ENCODE measurements at places on chromosomes 3 and 15.

DNA sequence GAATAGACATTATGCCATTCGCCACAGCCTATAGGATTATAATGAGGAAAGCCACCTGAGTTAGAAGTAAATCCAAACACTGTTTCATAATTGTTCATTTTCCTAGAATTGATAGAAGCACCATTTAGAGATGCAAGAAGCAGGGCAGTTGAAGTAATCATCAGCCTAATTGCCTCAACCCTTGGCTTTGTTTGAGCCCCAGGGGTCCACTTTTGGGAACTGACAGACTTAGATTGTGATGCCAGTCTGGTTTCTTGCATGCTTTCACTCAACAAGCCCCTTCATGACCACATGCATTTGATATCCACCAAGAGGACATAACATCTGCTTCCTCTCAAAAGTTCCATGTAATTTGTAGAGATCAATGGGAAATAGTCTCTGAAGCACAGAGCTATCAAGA is 97.2 kb upstream of the COL8A1 start:
- no peak for DNase-seq

- no peak for DNase-seq
These were observed 46.4 kb downstream of the CBLB start for GRCh38 chr3:105822171-105823123.

DNA sequence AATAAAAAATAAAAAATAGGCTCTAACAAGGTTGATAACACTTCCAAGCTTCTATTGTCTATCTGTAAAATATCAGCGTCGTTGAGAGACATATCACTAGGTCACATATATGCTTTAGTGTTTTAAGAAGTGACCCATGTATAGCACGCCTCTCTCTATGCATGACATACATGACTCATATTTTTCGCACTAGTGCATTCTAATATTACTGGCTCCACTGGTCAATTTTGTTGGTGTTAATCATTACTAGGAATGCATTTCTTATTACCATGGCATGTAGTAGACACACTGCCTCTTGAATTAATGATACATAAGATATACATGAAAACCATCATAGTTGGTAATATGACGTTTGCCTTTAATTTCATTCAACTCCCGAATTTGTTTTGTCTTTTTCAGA is 203.1 kb downstream of the CHL1 start:
- DNase-seq: no peak

- DNase-seq: no peak
These were observed 10.0 kb upstream of the ST8SIA2 start for GRCh38 chr15:92383519-92384324.

- peak; percentile 85 for DNase-seq
These were observed at the start of gene DUSP7 for GRCh38 chr3:52056521-52056967. Gene DUSP7, minus strand, starts transcription at chr3:52056571. Its CDS starts 205 bp downstream, at chr3:52056366.

DNA sequence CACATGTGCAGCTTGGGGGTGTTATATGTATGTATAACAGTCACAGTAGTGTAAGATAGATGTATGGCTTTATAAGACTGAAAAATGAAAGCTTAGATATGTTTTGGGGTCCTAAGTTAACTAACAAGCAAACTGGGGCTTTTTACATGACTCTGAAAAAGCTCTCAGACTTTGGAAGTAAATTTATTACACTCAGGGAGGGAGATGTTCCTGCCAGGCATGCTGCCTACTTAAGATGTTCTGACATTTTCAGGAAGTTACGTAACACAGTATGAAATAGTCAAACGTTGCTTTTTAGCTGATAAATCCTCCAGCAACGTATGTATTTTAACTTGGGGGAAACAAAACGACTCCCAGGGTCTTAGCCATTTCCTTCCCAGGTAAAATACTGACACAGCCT is 1.7 kb upstream of the IFT57 start:
- no peak for DNase-seq

DNA sequence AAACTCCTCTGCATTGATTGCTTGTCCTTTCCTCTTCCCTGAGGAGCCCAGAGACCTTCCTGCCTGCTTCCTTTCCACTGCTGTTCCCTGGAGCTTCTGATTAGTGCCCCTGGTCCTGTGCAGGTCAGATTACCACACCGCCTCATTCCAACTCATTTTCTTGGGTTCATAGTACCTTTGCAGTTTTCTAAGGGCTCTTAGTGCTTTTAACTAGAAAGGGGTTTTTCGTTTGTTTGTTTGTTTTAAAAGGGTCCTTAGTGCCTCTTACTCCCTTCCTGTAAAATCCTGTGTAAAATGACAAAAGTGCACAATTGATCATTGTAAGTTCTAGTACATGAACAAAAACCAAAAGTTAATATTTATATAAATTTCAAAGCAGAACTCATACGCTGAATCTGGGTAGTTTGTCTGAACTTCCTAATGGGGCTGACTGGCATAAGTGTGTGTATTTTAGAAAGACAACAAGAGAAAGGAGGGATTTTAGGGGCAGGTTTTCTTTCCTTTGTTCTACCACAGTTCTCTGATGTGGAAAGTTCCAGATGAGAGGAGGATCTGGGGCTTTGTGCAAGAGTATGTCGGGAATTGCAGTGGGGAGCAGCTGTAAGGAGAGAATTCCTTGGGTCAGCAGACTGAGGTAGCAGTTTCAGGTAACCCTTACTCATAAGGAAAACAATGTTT is 30.6 kb downstream of the SNRK start:
- no peak for DNase-seq

DNA sequence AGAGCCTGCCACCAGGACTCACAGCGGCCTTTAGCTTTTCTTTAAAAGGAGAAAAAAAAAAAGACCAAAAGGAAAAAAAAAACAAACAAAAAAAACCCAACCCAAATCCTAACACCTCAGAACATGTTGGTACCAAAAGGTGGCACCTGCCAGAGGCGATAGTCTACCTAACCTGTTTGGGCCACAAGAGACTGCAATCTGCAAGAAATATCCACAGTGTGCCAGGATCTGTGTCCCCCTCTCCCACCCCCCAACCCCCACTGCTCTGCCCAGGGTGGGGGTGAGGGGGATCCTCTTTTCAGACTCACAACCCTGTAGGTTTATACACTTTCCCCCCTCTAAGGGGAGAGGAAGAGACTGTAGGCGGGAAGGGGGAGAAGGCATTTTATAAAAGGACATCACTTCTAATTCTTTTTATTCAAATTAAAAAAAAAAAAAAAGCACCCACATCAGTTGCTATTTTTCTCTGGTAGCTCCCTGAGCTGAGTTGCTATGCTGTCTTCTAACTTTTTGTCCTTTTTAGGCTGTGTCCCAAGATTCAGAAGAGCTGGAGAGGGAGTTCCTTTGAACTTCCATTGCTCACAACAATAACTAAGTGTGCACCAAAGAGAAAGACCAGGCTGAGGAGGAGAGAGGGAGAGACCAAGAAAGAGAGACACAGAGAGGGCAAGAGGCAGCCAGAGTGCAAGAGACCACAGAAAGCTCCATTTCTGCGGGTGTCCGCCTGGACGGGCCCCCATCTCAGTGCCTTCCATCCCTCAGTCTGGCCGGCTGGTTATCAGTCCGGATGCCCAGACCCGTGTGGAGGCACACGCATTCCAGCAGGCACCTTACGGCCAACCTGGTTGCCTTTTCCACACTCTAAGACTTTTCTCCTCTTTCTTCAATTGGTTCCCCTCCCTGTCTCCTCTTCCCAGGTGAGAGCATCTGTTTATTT is 48.9 kb downstream of the TLE3 start:
- peak; percentile 29 for DNase-seq

DNA sequence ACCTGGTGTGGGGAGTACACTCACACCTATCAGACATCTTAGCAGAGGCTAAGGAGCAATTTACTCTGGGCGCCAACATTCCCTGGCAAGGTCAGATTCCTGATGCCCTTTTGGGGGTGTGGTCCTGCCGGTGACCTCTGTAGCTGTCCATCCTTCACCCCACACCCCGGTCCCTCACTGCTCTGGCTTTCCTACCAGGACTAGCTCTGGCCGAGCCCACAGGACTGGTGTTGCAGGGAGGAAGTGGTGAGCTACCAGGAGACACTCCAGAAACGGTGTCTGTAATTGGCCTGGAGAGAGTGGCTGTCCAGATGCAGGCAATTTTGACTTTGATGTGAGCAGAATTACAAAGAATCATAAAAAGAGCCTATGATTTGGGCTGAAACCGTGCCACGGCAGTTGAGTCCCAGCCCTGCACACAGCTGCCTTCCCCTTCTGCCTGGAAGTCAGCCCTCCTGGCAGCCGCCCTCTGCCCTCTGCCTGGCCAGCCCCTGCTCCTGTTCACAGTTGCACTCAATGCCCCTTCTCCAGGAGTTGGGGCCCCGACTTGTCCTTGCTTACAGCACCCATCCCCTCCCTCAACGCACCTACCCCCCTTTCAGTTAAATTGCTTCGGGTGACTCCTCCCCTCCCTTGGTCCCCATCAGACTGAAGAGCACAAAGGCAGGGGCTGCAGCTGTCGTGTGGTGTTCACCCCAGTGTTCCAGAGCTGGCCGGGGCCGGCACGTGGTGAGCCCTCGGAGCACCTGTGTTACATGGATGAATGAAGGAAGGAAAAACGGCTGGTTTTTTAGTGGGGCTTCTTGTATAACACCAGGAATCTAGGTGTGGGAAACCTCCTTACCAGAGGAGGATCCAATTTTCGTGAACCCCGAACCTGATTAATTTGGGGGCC is 80.2 kb upstream of the TPM1 start:
- no peak for DNase-seq

All from right forelimb (tissue), 1 donor.